Effector memory CD4-positive, alpha-beta T cell (primary cell): ENCODE measurements at places on chromosomes 4 and X.

GRCh38 chr4:114103908-114104307, 124.5 kb upstream of the ARSJ start:
- DNase-seq, result no peak

DNA sequence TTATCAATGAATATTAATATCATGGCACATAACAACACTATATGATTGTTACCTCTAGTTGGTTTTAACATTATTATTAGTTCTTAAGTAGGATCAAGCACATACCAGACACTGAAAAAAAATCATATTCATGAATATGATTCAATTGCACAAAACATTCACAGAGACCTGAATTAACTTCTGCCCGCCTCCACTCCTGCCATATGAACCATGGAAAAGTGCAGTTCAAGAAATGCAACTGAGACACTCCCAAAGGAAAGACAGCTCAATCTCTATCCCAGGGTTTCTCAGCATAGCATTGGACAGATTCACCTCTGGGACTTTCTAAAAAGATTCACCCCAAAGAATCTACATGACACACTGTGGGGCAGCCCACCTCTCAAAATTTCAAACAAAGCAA, 103.5 kb upstream of the KCNIP4 start:
- no peak for DNase-seq

DNA sequence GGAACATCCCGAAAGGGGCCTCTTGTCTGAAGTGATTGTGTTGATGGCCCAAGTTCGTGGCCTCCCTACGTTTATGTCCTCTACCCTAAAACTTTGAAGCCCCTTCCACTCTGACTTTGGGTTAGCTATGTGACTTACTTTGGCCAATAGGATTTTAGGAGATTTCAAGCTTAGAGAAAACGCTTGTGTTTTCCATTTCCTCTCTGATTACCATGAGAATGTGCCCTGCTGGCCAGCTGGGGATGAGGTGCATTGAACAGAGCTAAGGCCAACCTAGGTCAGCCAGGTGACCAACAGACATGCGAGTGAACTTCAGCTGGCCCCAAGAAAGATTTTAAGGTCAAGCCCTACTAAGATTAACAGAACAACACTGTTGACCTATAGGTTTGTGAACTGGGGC, 82.4 kb downstream of the SLC2A9 start:
- DNase-seq, result no peak

- DNase-seq, result no peak
Observed at GRCh38 chrX:9853307-9853706, 67.1 kb downstream of the SHROOM2 start.

DNA sequence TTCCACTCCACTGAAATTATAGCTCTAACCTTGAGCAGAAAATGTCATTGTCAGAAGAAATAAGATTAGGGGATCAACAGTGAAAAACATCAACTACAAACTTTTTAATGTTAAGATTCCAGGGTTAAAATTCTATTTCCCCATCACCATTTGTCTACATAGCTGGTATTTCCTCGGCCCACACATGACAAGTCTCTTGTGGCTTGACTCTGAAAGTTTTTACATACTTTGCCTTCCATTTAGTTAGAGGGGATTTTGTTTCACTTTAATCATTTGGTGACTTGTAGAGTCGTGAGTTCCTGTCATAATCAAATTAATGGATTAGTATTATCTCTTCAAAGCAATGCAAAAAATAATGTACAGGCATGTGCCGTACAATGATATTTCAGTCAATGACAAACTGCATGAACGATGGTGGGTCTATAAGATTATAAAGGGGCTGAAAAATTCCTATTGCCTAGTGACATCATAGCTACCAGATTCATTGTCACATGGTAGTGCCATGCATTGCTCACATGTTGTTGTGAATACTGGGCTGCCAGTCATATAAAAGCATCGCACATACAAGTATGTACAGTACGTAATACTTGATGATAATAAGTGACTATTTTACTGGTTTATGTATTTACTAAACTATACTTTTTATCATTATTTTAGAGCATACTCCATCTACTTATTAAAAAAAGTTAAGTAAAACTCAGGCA, 72.0 kb downstream of the ING2 start:
- no peak for DNase-seq

DNA sequence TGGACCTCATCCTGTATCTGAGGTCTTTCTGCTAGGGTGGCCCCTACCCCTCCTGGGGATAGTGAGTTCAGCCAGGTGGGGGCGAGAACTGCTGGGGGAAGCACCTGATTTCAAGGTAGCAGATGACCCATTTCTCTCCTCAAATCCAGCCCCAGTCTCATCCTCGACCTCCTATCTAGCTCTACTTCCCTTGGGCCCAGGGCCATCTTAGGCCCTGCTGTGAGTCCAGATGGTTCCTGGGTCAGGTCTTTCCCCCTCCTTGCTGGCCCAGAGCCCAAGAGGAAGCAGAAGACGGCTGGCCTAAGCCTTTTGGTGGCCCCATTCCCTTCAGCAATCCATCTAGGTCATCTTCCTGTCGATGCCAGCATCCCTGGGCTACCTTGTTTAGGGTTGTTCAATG, 3.3 kb downstream of the CDK16 start:
- no peak for DNase-seq
